Activated CD4-positive, CD25-positive, alpha-beta regulatory T cell treated with anti-CD3 and anti-CD28 coated beads, Interleukin-2, amount 50 U/mL, for 16 hours (primary cell): ENCODE measurements at places on chromosomes 12 and 14.

- no peak for DNase-seq
These were observed 39.2 kb downstream of the PRIMA1 start for GRCh38 chr14:93749076-93749420.

- DNase-seq = no peak
These were observed 559 bp upstream of the CKAP4 start for GRCh38 chr12:106248312-106248845.

GRCh38 chr14:32702562-32702961 lies 236.1 kb upstream of the NPAS3 start:
- DNase-seq = peak; percentile 10

DNA sequence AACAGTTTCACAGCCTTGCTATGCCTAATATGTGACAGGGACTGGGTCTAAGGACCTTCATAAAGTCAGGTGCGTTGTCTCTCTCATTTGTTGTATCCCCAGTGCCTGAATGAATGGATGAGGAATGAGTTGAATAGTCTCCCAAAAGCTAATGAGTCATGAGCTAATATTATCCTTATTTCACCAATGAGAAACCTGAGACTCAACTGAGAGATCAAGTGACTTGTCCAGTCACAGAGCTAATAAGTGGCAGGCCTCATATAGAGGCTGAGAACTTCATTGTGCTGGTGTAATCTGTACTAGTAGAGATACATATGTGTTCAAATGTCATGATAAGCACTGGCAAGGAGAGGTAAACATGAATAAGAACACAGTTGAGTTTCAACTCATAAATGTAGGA lies 612.4 kb downstream of the NRXN3 start:
- DNase-seq = no peak

DNA sequence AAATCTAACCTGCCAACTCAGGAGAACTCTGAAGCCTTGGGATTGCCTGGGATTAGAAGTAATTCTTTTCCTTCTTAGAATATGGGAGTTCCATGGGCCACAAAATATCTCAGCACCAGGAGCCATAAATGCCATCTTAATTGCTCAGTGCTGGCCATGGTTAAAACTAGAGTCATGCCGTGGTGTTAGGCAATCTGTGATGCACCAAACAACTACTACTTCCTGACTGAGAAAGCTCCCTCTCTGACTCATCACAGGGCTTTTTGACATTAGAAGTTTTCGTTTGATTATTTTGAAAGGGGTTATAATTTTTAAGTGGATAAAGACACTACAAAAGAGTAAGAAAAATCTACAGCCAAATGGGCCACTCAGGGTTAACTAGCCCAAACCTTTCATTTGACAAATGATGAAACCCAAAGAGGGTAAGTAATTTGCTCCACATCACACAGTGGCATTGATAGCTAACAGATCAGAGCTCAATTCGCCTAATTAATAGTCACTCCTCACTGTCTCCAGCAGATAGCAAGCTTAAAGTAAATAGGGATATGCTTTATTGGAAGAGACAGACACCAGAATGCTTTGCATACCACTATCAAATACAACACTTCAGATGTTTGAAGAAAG lies 377.3 kb downstream of the EMP1 start:
- DNase-seq = no peak

DNA sequence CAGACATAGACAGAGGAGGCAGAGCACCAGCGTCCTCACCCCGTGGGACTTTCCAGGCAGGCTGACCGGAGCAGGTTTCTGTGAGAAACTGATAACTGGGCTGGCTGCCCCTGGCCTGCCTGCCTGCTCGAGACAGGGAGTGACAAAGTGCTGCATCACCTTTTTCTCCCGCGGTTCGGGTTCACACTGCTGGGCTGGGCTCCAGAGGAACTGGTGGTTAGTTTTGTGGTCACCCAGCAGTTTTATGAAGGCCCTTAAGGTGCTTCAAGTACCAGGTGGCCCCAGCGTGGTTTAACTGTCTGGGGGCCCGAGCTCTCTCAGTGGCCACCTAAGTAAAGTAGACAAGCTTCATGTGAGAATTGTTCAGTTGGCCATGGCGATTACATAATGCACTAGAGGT lies 1073.6 kb downstream of the BCL11B start:
- no peak for DNase-seq

DNA sequence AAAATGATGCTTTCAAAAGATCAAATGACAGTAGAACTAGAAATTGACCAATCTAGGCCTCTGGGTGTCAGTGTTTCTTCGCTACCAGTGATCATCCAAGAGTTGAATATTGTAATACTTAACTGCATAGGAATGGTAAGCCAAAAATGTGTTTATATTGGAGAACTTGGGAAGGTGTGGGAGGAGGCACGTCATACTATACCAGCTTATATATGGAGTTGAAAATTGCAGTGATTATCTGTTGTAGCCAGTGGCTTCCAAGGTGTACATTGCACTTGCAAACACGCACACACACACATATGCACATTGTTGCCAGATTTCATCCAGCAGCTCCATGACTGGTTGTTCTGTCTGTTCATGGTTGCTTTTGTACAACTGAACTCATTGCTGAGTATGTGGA lies 36.1 kb downstream of the EID3 start:
- DNase-seq = no peak

DNA sequence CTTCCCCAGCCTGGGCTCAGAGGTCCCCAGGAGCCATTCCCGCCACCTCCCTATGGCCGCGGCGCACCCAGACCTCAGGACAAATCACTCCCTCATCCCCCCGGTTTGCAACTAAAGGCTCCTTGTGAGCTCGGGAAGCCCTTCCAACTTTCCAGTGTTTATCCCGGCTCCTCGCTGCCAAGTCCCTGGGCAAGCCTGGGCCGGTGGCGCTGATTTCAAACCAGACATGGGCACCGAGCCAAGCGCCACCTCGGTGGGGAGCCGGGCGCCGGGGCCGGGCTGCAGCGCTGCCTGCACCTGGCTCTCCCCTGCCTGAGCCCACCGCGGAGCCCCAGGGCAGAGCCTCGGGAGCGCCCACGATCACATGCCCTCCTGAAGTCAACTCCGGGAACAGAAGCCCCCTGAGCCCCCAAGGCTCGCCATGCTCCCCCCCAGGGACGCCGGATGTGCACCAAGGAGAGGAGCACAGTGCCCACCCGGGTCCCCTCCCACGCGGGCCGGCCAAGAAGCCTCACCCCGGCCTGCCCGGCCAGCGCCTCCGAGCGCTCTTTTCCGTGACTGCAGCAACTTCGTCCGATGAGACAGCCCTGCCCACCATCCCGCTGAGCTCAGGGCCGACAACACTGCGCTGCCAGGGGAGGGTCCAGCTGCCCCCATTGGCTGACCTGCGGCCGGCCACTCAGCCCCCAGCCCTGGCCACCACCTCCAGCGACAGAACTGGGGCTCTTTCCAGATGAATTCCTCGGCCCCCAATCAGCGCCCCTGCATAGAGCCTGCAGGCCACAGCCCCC lies 50.0 kb downstream of the NCOR2 start:
- DNase-seq = no peak

DNA sequence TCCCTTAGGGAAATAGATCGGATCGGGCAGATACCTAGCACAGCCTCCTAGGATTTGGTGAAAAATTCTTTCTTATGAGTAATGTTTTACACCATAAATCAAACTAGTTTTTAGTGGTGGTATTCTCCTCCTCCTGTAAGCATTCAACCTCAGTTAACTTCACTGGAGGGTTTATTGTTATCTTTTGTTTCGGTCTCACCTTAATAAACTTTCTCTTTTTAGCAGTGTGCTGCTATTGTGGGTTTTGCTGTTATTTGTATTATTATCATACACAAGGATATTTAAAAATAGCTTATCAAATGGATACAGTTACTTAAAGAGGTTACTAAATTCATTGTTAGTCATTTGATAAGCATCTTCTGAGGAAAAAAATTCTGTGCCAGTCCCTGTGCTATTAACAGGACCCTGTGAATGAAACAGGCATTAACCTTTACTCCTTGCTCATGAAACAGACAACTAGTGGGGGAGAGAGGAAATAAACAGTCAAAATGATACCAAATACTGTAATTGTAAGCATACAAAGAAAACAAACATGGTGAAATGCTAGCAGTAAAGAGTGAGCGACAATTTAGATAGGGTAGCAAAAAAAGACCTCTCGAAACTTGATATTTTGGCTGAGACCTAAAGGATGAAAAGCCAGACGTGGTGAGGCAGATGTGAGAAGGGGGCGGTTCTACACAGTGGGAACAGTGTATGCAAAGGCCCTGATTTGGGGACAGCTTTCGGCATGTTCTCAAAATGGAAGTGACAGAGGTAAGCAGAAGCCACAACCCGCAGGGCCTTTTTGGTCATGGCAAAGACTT lies 178.7 kb upstream of the SOX5 start:
- no peak for DNase-seq

- no peak for DNase-seq
These were observed 43.4 kb upstream of the CHST11 start for GRCh38 chr12:104413330-104413729.

DNA sequence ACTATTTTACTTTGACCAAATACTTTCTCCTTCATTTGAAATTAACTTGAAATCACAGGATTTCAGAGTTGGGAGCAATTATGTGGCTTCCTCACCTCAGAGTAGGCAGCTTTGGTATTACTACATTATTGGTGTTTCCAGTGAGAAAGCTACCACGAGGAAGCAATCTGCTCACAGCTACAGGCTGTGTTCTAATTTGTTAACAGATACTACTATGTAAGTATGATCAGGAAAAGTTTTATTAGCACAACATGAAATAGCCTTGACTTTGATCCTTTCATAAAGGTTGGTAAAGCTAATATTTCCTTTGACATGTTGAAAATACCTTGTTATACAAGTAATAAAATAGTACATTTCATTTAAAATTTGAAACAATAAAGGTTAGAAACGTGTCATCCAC lies 30.6 kb downstream of the TAOK3 start:
- DNase-seq = no peak

DNA sequence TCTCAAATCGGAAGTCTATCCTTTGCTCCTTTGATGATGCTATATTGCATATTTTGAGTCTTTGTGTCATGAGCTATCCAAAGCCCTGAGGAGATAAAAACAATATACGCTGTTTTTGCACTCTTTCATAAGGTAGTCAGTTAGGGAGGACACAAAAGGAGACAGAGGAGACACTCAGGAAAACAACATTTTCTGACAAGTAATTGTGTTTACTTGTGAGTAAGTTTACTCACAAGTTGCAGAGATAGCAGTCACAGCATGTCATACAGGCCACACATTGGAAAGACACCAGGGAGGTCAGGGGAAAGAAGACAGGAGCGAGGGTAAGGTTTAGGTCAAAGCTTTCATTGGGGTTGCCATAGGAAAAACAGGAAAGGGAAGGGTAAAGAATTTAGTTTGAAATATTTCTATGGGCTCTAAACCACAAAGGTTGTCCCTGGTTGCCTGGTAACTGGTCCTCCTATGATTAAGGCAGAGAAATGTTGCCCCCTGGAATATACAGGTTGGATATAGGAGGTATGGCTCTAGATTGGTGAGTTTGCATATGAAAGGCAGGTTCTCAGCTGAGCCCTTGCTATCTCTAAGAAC lies 7.4 kb upstream of the GABARAPL1 start:
- DNase-seq = no peak

GRCh38 chr12:49863946-49864797 lies 21.3 kb upstream of the BCDIN3D start:
- DNase-seq = no peak

DNA sequence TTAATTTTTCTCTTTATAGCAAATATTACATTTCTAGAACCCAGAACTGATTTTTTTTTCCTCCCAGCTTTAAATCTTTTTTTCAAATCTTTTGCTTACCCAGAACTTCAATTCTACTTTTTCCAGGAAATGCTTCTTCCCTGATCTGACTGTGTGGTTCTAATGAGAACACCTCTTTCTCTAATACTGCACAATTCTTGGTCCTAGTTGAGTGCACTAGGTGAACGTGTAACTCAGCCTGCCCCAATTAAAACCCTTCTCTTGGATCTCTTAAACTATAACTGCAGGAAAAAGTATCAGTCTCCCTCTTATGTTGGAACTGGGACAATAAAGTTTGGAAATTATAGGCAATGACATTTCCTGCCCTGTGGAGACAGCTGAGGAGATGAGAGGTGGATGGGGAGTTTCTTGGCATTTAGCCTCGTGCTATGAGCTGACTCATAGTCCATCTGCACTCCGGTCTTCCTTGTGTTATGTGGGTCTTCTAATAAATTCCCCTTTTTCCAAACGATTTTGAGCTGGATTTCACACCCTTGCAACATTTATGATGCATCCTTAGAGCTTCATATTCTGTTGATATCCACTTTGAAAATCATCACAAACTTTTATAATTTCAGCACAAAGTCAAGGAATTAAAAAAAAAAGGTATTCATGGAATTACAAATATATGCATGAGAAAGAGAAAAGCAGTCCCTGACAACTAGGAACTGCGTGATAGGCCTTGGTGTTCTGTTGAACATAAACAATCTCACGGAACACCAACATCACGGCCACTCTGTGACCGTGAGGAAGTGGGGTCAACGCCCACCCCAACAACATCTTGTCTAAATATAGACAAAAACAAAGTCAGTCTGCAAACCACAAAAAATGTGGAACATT lies 52.4 kb downstream of the BRMS1L start:
- no peak for DNase-seq

DNA sequence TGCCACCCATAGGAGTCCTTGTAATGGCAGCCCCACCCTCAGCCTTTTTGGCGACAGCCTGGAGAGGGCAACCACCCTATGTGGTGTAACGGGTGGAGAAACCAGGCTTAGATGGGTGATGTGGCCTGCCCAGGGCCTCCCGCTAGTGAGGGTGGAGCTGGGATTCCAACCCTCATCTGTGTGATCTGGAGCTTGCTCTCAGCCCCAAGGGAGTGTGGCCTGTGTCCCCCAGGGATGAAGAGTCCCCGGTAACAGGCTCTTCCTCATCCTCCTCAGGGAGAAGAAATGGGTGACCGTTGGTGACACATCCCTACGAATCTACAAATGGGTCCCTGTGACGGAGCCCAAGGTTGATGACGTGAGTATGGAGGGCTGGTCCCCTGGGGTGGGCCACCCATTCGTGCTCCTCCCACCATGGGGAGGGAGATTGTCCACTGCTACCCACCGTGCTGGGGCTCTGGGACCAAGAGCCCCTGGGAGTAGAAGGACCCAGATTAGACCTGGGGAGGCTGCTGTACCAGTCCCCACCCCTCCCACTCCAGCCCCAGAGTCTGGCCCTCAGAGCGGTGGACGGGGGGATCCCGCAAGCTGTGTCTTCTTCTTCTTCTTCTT lies 8.8 kb downstream of the BCL7A start:
- no peak for DNase-seq

DNA sequence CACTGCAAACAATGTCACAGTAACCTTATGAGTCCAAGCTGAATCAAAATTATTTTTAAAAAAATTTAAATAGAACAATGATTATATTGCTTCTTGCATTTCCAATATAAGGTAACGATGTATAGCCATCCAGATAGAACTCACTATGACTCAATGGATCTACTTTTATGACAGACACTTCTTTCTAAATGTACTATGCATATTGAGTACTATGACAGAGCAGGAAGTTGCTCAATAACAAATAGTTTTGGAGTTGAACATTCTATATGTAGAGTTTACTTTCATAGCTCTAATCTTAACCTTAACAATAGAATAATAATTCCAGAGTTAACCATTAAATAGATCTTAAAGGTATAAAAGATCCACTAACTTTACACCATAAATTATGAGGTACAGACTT lies 46.7 kb upstream of the ALG10B start:
- DNase-seq = no peak
